ENCODE measurements at places on chromosomes 6 and 20.

DNA sequence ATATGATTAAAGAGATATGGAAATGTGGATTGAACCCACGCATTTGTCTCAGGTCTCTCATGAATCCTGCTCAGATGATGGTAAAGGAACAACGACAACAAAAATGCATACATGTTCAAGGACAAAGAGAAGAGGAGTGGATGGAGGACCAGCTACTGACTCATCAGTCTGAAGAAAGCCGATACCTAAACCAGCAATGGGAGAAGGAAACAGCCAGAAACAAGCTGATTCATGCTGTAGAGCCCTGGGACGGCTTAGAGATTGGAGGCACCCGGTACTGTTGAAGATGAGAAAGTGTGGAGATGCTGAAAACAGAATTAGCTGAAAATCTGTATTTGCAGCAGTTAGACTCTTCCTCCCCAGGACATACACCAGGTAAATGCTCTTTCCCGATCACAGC is 14.4 kb upstream of the RIPPLY2 start:
- no peak for DNase-seq

DNA sequence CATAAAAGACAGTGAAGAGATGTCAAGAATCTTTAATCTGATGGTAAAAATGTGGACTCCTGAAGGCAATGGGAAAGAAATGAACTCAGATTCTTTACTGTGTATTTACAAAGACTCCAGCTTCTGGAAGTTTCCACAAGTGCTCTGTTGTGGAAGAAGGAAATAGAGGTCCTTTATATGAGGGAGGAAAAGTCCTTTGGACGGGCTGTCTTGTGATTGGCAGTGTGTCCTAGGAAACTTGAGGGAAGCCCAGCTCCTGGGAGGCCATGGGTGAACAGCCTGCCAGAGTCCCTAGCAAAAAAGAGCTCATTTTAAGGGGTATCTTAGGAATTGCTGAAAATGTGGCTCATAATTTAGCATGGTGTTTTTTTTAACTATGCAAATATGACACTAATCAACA is 92.0 kb downstream of the RNASET2 start:
- DNase-seq, result no peak

DNA sequence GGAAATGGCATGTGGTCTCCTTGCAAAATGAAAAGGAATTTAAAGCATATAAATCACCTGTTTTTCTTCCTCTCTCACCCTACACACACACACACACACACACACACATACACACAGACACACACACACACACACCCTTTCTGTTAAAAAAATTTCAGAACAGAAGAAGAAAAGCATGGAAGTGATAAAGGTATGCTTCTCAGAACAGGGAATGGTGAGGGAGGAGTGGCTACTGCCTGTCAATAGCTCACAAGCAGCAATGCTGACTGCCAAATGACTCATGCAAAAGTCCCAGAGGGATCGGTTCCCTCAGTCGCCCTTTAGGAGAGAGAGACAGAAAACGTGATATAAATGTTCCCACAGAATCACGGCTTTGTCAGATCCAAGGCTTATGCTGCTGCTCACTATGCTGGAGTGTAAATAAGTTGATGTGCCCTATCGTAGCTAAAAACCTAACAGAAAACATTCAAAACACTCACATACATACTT is 102.6 kb downstream of the IBTK start:
- no peak for DNase-seq

DNA sequence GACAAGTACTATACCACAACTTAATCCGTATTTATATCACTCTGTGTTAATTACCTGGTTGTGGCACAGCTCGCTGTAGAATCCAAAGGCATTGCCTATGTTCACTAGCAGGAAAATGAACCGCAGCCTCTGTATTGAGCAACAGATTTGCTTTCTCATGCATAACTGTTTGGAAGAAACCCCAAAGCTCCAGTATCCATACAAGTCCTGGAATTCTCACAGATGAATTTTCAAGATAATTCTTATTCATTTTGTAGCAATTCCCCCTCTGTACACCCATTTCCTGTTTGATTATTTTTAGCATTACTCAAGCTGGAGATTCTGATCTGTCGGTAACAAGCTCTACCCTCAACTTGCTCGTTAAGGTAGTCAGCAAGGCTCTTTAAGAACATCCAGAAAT is 63.5 kb downstream of the STMND1 start:
- no peak for DNase-seq

DNA sequence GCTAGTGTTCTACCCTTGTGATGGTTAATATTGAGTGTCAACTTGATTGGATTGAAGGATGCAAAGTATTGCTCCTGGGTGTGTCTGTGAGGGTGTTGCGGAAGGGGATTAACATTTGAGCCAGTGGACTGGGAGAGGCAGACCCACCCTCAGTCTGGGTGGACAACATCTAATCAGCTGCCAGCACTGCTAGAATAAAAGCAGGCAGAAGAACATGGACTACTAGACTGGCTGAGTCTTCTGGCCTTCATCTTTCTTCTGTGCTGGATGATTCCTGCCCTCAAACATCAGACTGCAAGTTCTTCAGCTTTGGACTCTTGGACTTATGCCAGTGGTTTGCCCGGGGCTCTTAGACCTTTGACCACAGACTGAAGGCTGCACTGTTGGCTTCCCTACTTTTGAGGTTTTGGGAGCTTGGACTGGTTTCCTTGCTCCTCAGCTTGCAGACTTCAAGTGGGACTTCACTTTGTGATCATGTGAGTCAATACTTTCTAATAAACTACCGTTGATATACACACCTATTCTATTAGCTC is 50.1 kb downstream of the SDHAF4 start:
- DNase-seq, result no peak

GRCh38 chr6:157198425-157199279 is 124.7 kb downstream of the TMEM242 start:
- no peak for DNase-seq

DNA sequence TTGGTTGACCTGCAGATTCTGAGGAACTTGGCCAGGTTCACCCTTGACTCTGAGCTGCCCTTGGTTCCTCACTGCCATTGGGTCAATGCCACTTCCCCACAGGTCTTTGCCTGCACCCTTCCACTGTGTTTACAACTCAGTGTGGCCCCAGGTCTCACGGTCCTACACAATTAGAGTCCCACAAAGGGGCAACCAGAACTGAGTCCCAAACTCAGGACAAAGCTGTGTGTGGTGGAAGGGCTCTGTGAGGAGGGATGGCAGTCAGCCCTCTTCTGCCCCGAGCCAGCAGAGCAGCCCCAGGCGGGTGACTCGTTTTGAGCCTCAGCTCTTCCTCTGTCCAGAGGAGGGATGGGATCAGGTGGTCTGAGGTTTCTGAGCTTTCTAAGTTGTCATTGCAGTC is 69.5 kb downstream of the NPEPL1 start:
- no peak for DNase-seq

DNA sequence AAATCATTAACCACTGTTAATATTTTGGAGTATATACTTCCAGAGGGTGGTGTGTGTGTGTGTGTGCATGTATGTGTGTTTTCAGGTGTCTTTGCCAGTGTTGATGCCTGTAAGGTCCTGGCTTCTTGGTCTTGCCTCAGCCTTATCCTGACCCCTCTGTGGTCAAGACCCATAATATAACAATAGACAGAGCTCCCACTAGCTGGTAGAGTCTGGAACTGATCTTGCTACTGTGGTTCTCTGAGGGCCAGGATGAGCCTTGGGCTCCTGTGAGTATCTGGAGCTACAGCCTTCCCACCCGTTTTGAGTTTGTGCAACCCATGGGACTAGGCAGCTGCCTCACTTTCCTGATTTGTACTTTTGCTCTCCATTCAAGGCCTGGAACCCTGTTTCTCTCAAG is 191.0 kb downstream of the IBTK start:
- DNase-seq, result no peak

DNA sequence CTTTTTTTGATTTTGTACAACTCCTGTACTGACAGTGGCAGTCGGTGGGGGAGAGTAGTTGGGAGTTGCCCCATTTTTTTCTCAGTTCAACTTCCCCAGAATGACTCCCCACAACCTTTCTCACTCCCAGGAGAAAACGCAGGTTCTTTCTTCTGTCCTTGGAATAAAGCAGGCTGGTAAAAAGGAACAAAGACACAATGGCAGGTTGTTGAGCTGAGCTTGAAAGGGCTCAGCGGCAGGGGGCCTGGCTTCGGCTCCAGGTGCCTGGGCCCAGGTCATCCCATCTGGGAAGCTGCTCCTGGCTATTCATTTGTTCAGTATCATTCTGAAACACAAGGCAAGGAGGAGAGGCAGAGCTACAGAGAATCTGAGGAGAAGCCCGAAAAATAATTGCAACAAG is 46.2 kb downstream of the PROKR2 start:
- DNase-seq, result no peak

DNA sequence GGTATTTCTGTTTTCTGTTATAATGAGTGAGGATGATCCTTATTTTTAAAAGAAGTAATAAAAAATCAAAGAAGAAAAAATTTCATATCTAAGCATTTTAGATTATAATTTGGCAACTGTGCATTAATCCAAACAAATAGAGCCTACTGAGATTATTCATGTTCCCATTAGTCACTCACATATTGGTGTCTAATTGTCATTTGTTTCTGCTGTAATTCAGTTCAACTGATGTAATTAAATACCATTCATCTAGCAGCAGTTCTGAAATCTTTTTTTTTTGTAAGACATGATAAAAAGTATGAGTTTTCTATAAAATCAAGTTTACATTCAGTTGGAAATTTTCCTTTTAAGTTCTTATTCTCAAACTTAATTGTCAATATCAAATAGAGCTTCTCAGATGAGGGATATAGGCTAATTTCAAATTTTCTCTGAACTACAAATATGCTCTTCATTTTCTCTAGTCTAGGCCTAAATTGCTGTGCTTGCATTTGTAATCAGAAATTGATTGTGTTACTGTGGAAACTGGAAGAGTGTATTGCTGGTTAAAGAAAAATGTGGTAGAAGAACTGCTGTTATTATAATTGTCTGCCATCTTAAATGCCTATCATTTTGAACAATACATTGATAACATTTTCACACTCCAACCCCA is 23.6 kb downstream of the PACRG start:
- DNase-seq, result no peak

GRCh38 chr6:5657684-5658430 is 348.9 kb downstream of the NRN1 start:
- no peak for DNase-seq

- no peak for DNase-seq
These were observed 183.2 kb downstream of the CDH4 start for GRCh38 chr20:61435184-61435822.

- no peak for DNase-seq
These were observed 35.2 kb upstream of the EEF1E1 start for GRCh38 chr6:8137529-8137939.

DNA sequence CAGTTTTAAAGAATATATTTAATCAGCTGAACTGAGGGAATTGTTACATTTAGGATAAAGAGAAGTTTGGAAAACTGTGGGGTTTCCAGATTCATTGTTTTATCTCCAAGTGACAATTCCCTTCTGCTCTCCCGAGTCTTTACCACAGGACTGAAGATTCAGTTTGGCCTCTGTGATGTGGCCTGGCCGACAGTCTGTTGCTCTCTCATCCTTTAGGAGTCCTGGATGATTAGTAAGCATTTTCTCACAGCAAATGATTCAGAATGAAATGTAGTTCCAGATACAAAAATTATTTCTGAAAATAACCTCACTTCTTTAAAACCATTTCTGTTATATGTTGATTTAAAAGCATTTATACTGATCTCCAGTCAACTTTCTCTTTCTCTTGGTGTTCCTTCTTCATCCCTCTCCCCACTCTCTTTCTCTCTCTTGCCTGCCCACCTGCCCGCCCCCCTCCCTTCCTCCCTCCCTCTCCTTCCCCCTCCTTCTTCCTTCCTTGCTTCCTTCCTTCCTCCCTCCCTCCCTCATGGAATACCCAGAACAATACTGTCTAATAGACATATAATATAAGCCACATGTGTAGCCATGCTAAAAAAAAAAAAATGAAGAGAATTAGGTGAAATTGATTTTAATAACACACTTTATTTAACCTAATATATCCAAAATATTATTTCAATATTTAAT is 254.9 kb downstream of the PRL start:
- DNase-seq, result no peak

DNA sequence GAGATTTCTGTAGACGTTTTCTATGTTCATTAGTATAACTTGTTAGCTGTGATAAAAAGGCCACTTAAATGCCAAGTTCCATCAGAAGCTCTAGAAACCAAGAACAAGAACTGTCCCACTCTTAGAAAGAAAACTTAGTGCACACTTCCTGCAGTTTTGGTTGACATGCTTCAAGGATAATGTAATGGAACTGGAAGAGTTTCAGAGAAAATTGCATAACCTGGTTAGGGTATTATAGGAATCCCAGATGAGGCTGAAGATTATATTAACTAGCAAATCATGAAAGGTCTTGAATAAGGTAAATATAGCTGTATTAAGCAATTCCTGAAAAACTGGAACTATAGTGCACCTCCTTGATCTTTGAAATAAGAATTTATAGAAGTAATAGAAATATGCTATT is 1.8 kb upstream of the PHACTR2 start:
- DNase-seq, result no peak

DNA sequence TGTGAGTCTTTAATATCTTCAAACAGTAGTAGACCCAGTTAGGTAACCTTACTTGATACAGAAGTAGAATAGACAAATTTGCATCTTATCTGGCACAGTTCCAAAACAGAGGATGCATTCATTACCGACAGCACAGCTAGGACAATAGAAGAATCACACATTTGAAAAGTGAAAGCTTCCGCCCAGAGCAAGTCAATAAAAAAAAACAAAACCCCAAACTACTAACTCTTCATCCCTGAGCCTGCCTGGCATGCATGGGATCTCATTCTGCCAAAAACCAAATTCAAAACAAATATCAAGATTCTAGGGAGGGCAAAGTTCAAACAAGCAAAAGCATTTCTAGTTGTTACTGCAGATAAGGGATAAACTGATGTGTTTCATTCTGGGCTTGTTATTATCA is 235.4 kb downstream of the BTBD9 start:
- DNase-seq, result no peak

DNA sequence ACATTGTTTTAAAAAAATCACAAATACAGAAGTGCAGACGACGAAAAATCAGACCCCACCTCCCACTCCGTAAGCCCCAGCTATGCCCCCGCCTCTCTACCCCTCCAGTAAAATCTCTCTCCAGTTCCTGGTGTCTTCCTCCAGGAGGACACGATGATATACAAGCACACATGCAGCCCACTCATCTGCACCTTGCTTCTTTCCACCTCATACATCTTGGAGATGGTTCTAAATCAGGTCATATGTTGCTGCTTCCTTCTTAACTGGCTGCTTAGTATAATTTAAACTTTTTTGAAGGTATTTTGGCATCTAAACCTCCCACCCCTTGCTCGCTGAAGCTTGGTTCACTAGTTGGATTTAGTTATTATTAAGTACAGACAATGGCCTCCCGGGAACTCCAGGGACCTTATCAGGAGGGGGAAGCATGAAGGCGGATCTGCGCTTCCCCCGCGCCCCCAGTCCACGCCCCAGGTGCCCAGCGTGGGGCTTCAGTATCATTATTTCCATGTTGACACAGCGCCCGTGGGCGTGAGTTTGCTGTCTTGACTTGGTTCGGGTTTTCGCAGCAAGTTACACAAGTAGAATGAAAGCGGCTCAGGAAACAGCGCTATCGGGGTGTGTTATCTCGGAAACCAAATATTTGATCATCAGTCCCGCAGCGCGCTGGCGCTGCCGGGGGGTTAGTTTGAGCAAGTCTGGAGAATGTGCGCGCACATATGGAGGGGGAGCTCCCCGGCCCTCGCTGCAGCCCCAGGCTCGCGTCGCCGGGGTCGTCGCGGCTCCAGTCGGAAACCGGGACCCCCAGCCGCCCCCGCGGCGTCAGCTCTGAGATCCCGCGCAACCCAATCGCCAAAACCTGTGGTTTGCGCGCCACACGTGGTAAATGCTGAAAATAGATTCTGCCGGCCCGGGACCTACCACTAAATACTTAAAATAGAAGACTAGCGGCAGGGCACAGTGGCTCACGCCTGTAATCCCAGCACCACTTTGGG is 2.3 kb downstream of the BMP7 start:
- DNase-seq, result no peak

GRCh38 chr6:29705389-29706231 is 17.6 kb upstream of the HLA-F start:
- DNase-seq, result peak; percentile 28

All from CD4-positive, alpha-beta T cell treated with Interleukin-6 at 100 ng/mL for 8 hours (primary cell).